ENCODE measurements at places on chromosomes 5 and 9. TPM values are rescaled to one million over a fixed set of nuclear protein-coding genes. Genes with fewer than 3 reads are reported as not detected.

Gene DPYSL3
- not detected for polyA plus RNA-seq

Gene ZDHHC11B
- polyA plus RNA-seq, result not detected

Gene TMEM252
- not detected for polyA plus RNA-seq

Gene RAI14
- not detected for polyA plus RNA-seq

Gene INIP
- polyA plus RNA-seq, result 33.4 TPM

Gene SYK
- not detected for polyA plus RNA-seq

Gene ZFP2
- polyA plus RNA-seq, result 0.91 TPM

Gene SEMA6A
- 0.38 TPM for polyA plus RNA-seq

Gene PCDHB2
- not detected for polyA plus RNA-seq

Gene PPP3R2
- not detected for polyA plus RNA-seq

Gene RAB3C
- polyA plus RNA-seq, result not detected

Gene CXCL14
- not detected for polyA plus RNA-seq

Gene SOHLH1
- not detected for polyA plus RNA-seq

Gene FGD3
- 98.1 TPM for polyA plus RNA-seq

Gene CTSV
- polyA plus RNA-seq, result not detected

Gene ANKRD31
- 0.65 TPM for polyA plus RNA-seq

Gene CKMT2
- not detected for polyA plus RNA-seq

Gene NMRK1
- 51.1 TPM for polyA plus RNA-seq

GRCh38 chr9:135681161-135681560, 18.1 kb downstream of the LCN9 start:
- no peaks in the 10 kb centered on the region for H3K36me3 ChIP-seq
- no peaks in the 10 kb centered on the region for H3K27me3 ChIP-seq
- no peak overlapping the region for H3K4me3 ChIP-seq
- no peak overlapping the region for H3K27ac ChIP-seq
- no peaks in the 10 kb centered on the region for H3K4me1 ChIP-seq
- DNase-seq, result no peak

- H3K36me3 ChIP-seq, result no peaks in the 10 kb centered on the region
- H3K27ac ChIP-seq, result no peak overlapping the region
- H3K4me3 ChIP-seq, result no peak overlapping the region
- no peaks in the 10 kb centered on the region for H3K4me1 ChIP-seq
These were observed 76.9 kb upstream of the NFIL3 start for GRCh38 chr9:91500509-91501014.

- H3K4me1 ChIP-seq, result no peaks in the 10 kb centered on the region
- H3K27ac ChIP-seq, result no peak overlapping the region
- no peak overlapping the region for H3K4me3 ChIP-seq
- H3K36me3 ChIP-seq, result no peaks in the 10 kb centered on the region
- no peaks in the 10 kb centered on the region for H3K27me3 ChIP-seq
These were observed 80.5 kb downstream of the IRX2 start for GRCh38 chr5:2670940-2671339.

DNA sequence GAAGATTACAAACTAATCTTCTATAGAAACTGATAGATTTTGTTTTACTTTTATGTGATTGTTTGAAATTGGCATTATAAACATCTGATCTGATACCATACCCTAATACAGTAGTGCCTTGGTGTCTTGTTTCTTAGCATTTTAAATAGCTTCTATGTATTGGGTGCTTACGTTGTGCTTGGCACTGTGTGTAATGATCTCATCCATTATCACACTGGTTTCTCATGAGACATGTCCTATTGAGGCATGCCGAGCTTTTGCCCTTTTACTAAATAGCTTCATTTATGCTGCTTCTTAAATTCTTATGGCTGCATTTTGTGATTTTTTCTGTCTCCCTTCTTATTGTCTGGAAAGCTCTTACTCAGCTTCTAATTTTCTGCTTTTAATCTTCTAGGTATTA, 48.2 kb upstream of the TLR4 start:
- H3K36me3 ChIP-seq, result no peaks in the 10 kb centered on the region
- H3K27me3 ChIP-seq, result no peaks in the 10 kb centered on the region
- no peak overlapping the region for H3K27ac ChIP-seq
- H3K4me1 ChIP-seq, result no peaks in the 10 kb centered on the region
- no peak overlapping the region for H3K4me3 ChIP-seq
- no peak for DNase-seq

DNA sequence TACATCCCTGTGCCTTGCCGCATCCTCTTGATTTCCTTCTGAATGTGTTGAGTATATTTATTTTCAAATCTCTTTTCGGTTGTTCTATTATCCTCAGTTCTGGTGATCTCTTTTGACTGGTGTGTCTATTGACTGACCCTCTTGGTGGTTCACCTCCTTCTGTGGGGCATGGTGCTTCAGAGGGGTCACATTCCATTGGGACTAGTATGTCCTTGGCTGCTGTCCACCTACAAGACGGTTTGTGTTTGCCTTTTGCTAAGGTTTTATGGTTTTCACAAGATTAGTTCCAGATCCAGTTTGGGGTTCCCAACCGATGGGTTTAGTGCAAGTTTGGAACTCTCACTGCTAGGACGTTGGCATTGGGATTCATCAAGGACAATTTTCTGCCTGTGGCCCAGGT, 66.6 kb downstream of the PHF2 start:
- H3K27ac ChIP-seq, result no peak overlapping the region
- no peak overlapping the region for H3K4me3 ChIP-seq
- H3K4me1 ChIP-seq, result no peaks in the 10 kb centered on the region
- H3K27me3 ChIP-seq, result no peaks in the 10 kb centered on the region
- no peak for DNase-seq

DNA sequence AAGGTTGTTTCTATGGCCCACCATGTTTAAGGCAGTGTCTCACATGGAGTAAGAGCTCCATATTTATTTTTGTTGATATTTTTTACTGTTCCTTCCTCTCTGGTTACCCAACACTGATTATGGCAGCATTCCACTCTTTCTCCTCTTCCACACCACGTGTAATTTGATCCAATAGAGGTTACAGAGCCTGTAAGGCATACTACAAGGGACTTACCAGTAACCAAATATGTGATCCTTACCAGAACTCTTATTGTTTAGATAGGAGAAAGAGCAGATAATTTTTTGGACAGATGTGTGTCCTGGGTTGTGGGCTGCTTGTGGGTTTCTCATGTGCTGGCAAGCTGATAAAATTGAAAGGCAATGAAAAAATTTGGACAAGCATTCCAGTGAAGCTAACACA, 261.3 kb downstream of the TMEM167A start:
- DNase-seq, result no peak
- H3K4me1 ChIP-seq, result no peaks in the 10 kb centered on the region
- no peaks in the 10 kb centered on the region for H3K36me3 ChIP-seq
- no peak overlapping the region for H3K4me3 ChIP-seq
- no peak overlapping the region for H3K27ac ChIP-seq

GRCh38 chr5:140574165-140574564, 9.5 kb downstream of the SLC35A4 start:
- DNase-seq, result no peak
- H3K27ac ChIP-seq, result no peak overlapping the region
- no peak overlapping the region for H3K4me3 ChIP-seq
- H3K36me3 ChIP-seq, result no peaks in the 10 kb centered on the region

- no peak for DNase-seq
- H3K36me3 ChIP-seq, result no peaks in the 10 kb centered on the region
- H3K4me1 ChIP-seq, result no peaks in the 10 kb centered on the region
- no peak overlapping the region for H3K27ac ChIP-seq
These were observed 23.5 kb upstream of the HAND1 start for GRCh38 chr5:154501566-154501965.

GRCh38 chr9:89943309-89943708, 338.5 kb downstream of the GADD45G start:
- H3K27ac ChIP-seq, result no peak overlapping the region
- no peaks in the 10 kb centered on the region for H3K36me3 ChIP-seq
- H3K27me3 ChIP-seq, result peaks cover 4% of the 10 kb centered on the region
- DNase-seq, result no peak
- no peaks in the 10 kb centered on the region for H3K4me1 ChIP-seq
- no peak overlapping the region for H3K4me3 ChIP-seq

DNA sequence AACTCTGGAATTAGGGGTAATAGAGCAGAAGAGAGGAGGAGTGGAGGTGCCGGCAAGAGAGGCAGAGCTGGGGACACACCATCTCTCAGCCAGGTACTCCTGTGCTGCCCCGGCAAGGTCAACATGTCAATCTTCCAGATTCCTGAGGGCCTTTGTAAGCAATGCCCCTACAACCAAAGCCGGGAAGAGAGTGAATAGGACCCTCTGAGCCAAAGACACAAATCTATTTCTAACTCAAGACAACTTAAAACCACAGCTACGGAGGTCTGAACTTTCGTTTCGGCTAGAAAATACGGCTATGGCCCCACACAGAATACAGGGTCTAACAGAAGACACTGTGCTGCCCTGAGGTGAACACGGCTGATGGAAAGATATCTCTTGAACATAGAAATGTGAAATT, 66.6 kb downstream of the SERINC5 start:
- H3K4me3 ChIP-seq, result peak overlapping the region; percentile 81
- H3K27me3 ChIP-seq, result no peaks in the 10 kb centered on the region
- H3K36me3 ChIP-seq, result no peaks in the 10 kb centered on the region
- peaks cover 88% of the 10 kb centered on the region for H3K4me1 ChIP-seq
- H3K27ac ChIP-seq, result peak overlapping the region; percentile 75
- no peak for DNase-seq

DNA sequence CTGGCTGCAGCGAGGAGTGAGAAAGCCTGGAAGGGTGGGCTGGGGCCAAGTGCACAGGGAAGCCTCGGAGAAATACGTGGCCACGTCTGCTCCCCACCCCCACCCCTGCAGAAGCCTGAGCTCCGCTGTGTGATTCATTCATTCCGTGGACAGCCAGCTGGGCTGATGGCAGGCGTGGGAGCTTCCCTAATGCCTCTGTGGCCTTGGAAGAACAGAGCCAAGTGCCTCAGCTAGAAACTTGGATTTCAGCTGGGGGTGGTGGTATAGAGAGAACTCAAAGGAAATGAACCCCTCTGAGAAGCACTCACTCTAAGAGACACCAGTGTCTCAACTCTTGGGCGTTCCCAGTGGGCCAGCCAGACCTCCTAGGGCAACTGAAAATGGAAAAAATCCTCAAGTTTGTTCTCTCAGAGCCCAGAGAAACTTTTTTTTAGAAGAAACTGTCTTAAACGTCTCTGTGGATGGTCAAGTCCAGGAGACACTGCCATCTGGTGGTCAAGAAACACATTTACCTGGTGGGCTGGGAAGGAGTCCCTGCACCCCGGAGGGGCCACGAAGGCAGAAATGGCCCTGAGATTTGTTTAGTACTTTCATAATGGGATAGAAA, 18.0 kb downstream of the ATOX1 start:
- H3K4me1 ChIP-seq, result peaks cover 15% of the 10 kb centered on the region
- H3K4me3 ChIP-seq, result peak overlapping the region; percentile 18
- H3K27me3 ChIP-seq, result no peaks in the 10 kb centered on the region
- no peak overlapping the region for H3K27ac ChIP-seq
- peak; percentile 72 for DNase-seq

- H3K27me3 ChIP-seq, result no peaks in the 10 kb centered on the region
- no peaks in the 10 kb centered on the region for H3K4me1 ChIP-seq
- peaks cover 5% of the 10 kb centered on the region for H3K36me3 ChIP-seq
- H3K4me3 ChIP-seq, result no peak overlapping the region
- no peak for DNase-seq
These were observed 20.7 kb downstream of the UBAP2 start for GRCh38 chr9:34027845-34028574.

DNA sequence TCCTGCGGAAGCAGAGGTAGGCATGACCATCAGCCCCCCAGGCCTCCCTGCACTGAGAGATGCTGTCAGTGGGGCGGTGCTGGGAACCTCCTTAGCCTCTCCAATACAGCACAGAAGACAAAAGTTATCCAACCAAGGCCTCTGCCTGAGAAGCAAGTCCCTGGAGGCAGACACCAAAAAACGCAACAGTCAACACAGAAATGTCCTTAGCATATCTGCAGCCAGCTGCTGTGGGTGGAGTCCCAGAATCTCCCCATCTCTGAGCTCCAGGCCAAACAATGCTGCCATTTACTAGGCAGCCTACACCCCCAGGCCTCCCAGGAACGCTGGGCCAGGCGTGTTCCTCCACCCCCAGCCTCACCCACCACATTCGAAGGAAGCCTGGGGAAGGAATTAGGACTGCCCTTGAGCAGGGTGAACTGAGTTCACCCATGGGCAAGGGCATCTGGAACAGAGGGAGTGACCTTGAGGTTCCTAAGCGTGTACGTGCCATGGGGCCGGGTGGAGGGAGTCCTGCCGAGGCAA, 43.7 kb downstream of the STK10 start:
- no peak overlapping the region for H3K4me3 ChIP-seq
- H3K4me1 ChIP-seq, result peaks cover 72% of the 10 kb centered on the region
- H3K27ac ChIP-seq, result peak overlapping the region; percentile 42
- DNase-seq, result no peak

- no peak overlapping the region for H3K4me3 ChIP-seq
- no peak for DNase-seq
- no peaks in the 10 kb centered on the region for H3K27me3 ChIP-seq
- H3K4me1 ChIP-seq, result no peaks in the 10 kb centered on the region
- H3K27ac ChIP-seq, result no peak overlapping the region
These were observed 1.2 kb downstream of the HAVCR1 start for GRCh38 chr5:157057459-157058370.

GRCh38 chr9:92895812-92896436, 18.1 kb upstream of the ZNF484 start:
- H3K27ac ChIP-seq, result no peak overlapping the region
- no peak overlapping the region for H3K4me3 ChIP-seq
- no peaks in the 10 kb centered on the region for H3K4me1 ChIP-seq

DNA sequence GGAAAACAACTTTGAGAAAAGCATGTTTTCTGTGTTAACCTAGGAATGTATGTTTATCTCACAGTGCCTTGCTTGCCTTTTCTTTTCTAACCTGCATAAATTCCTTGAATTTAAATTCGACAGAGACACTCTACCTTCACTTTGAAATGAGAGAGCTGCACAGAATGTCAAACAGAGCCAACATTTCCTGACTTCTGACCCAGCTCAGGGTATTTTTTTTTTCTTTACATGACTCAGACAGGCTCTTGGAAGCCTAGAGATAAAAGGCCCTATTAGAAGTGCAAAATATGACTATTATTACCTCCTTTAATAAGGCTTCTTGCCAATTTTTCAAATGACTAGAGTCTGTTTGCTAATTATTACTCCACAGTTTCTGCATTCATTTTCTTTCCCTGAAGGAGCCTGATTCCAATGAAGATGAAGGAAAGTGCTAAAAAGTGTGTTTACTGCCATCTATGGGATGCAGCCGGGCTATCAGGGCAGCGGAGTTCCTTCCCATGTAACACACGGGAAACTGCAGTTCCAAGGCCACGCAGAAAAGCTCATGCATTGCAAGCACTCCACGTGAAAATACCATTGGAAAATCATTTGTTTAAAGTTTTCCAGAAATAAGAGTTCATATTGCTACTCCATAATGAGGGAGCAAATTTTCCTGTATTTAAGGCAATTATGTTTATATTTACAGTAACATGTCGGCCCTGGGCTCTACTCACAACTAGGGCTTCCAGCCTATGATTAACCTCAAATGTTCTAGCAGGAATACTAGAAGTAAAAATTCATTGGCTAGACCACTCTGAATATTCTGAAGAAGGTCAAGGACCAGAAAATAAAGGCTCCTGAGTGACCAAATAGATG, 485.6 kb downstream of the ZSWIM6 start:
- DNase-seq, result no peak
- no peak overlapping the region for H3K27ac ChIP-seq
- no peaks in the 10 kb centered on the region for H3K4me1 ChIP-seq
- no peaks in the 10 kb centered on the region for H3K36me3 ChIP-seq

- H3K27ac ChIP-seq, result no peak overlapping the region
- H3K4me1 ChIP-seq, result no peaks in the 10 kb centered on the region
- no peak for DNase-seq
- no peaks in the 10 kb centered on the region for H3K27me3 ChIP-seq
- H3K36me3 ChIP-seq, result no peaks in the 10 kb centered on the region
- no peak overlapping the region for H3K4me3 ChIP-seq
These were observed 22.1 kb downstream of the GOLM1 start for GRCh38 chr9:86077276-86077675.

GRCh38 chr5:14063691-14064090, 79.5 kb upstream of the TRIO start:
- no peaks in the 10 kb centered on the region for H3K36me3 ChIP-seq
- no peaks in the 10 kb centered on the region for H3K4me1 ChIP-seq
- H3K27me3 ChIP-seq, result no peaks in the 10 kb centered on the region
- DNase-seq, result no peak
- no peak overlapping the region for H3K4me3 ChIP-seq

Data from CD4-positive, CD25-positive, alpha-beta regulatory T cell (primary cell).